AG04449 (cell line): ENCODE measurements at places on chromosomes 13 and 19.

GRCh38 chr19:48637948-48638830, 1.0 kb upstream of the DBP start:
- peak; percentile 84 for DNase-seq

DNA sequence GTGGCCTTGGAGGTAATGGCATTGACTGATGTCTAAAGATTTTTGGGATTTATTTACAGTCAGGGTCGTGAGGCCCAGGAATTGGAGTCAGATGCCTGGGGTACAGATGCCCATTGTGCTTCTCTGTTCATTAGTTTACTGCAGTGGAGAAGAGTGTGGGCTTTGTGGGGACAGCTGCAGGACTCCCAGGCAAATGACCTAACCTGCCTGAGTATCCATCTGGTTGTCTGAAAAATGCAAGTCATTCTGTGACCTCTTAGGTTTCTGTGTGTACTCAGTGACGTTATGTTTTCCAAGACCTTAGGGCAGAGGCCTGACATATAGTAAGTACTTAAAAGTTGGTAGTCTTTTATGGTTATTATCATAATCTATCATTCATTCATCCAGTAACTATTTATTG, 60.5 kb downstream of the SPATA13 start:
- DNase-seq = no peak

DNA sequence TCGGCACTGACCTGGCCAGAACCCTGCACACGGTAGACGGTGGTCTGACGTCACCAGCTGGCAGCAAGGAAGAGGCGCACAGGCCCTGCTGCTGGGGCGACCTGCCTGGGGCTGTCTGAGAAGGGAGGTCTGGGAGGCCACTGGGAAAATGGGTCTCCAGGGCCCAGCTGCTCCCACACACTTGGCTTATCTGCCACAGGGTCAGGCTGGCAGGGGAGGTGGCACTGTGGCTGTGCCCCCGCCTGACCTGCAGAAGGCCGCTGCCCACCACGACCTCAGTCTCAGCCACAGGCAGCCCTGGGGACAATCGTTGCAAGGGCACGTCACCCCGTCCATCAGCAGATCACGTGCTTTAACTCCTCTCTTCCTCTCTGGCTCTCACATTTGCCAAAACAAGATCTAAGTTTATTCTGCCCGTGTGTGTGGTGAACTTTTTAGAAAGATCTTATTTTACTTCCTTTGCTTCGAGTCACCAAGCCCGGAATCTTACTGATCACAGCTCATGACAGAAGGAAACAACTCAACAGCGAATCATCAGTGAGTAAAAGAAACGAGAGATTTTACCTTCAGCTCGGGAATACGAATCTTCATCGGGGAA, 45.2 kb upstream of the RANBP3 start:
- DNase-seq = no peak

GRCh38 chr13:99031832-99032231, 54.0 kb upstream of the DOCK9 start:
- DNase-seq = no peak

- no peak for DNase-seq
Observed at GRCh38 chr19:31952693-31953092, 392.7 kb upstream of the ZNF507 start.

DNA sequence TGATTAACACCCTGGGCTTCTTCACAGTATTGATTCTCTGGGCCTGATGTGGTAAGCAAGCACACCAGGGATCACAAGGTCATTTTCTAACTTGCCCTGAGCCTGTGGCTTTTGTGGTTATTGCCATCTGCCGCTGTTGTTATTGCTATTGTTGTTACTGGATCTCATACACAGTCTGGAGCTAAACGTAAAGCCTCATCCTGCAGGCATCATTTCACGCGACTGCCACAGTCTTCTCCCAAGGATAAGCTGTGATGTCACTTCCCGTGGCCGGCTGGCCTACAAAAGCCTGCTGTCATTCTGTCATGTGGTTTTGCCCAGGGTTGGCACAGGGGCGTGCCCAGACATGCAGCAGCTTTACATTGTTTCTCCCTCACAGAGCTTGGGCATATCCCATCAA, 154.0 kb upstream of the GPR12 start:
- no peak for DNase-seq

DNA sequence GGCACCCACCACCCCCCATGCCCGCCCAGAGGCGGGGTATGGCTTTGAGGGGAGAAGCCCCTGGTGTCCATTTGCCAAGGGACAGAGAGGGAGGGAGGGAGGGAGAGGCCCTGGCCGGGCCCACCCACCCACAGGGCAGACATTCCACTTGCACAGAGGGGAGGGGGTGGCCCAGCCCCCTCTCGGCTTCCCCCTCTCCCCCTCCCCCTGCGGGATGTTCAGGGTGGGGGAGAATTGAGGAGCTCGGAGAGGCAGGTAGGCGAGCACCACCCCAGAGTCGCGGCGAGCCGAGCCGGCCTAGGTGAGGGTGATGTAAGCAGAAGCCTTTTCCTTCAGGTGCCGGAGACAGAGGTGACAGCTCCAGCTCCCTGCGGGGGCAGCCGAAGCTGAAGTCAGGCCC, 12.3 kb downstream of the DPF1 start:
- DNase-seq = no peak
